ENCODE measurements at places on chromosomes 2 and 18. TPM values are rescaled to one million over a fixed set of nuclear protein-coding genes. Genes with fewer than 3 reads are reported as not detected.

POTEI gene
- total RNA-seq = not detected

ALLC gene
- total RNA-seq = not detected

ALPI gene
- total RNA-seq = not detected

RSAD2 gene
- total RNA-seq = not detected

ALK gene
- not detected for total RNA-seq

ADRA2B gene
- total RNA-seq = 0.08 TPM

SESTD1 gene
- 15.3 TPM for total RNA-seq

CNGA3 gene
- not detected for total RNA-seq

All from hair follicular keratinocyte (primary cell).